M059J (cell line): ENCODE measurements at places on chromosomes 1 and 21.
A peak's percentile ranks its signal among the peaks of the same experiment; 100 is the strongest.

DNA sequence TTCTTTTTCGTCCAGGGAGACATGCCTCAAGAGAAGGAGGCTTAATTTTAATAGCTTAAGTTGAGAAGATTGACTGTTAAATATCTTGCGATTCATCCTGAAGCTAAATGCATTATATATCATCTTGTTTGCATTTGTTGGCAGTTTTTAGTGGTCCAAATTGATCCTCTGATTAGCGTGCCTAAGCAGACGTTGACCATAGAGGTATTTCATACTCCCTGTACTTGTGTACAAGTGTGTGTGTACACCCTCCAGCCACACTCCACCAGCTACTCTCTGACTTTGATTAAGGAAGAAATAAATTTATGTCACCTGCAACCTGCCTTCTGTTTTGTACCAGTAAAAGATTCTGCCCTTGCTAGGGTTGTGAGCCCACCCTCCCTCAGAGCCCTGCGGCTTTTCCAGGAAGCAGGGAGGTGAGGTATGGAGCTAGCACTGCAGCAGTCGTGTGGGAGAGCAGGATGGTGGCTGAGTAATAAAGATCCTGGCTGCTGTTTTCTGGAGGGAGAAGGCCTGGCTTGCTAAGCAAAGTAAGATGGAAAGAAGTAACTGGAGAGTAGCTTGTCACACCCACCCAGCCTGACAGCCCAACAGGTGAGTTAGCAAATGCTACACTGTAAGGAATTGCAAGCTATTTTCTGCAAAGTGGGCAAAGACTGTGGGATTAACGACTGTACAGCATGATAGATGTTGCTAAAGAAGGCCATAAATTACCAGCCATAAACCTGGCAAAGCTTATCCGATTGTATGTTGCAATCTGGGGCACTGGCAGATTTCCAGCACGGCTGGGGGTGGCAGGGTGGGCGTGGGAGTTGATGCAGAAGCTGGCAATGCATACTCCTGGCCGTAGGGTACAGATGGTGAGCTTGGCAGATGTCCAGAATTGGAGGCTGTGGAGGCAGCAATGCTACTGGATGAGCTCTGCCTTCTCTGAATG lies 170.2 kb downstream of the TNR start:
- DNase-seq, result no peak

DNA sequence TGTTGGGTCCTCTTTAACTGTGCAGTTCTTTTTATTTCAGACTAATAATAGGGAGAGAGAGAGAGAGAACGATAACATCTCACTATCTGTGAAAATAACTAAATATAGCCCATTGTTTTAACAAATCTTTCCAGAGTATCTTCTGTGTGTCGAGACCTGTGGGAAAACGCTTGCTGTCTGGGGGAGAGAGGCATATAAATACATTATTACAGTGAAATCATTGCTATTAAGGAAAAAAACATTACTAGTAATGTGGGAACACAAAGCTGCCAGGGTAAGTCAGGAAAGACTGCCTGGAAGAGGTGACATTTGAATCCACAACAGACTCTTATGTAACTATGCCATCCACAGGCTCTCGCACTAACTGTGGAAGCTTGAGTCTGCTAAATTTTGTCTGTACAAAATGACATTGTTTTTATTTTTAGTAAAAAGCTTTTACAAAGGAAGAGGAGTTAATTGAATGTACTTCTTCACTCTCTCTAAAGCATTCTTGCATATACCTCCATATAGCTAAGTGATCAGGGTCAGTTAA lies 59.8 kb upstream of the PGD start:
- no peak for DNase-seq

- DNase-seq, result no peak
Observed at GRCh38 chr1:234884701-234885100, 243.9 kb downstream of the TOMM20 start.

DNA sequence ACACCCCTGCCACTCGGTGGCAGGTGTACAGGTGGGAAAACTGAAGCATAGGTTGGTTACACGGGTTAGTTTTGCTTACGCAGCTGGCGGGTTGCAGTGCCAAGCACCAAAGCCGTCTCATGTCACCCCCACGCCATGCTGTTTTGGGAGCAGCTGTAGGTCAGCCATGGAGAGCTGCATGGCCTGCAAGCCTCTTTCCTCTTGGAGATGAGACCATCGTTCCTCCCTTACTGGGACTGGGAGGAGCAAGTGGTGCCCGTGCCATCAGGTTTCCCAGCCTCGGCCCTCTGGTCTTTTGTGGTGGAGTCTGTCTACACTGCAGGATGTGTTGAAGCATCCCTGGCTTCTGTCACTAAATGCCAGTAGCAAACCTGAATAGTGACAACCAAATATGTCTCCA lies 46.9 kb downstream of the AJAP1 start:
- no peak for DNase-seq

GRCh38 chr1:96087719-96088118 lies 633.9 kb upstream of the PTBP2 start:
- DNase-seq, result no peak

DNA sequence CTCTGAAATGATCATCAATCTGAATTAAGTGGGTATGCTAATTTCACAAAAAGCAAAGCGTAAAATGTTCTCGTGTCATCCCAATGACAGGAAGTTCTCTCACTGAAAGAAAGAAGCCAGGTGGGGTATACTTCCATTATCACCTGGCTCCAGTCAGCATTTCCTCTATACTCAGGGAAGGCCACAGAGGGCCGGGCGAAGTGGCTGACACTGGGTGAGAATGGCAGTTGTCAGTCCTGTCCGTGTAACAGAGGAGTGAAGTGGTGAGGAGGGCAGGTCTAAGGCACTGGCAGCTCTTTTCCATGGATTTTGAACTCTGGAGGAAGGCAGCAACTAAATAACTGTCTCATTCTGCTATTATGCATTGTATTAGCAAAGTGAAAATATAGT lies 60.4 kb downstream of the CAPN2 start:
- DNase-seq, result no peak

- DNase-seq, result peak; percentile 59
Observed at GRCh38 chr1:109253803-109254620, 4.7 kb downstream of the CELSR2 start.

GRCh38 chr1:226548256-226549093 lies at the start of gene STUM:
Gene STUM (plus strand): TSS chr1:226548764. CDS start chr1:226548905, 141 bp downstream.
- peak; percentile 21 for DNase-seq

DNA sequence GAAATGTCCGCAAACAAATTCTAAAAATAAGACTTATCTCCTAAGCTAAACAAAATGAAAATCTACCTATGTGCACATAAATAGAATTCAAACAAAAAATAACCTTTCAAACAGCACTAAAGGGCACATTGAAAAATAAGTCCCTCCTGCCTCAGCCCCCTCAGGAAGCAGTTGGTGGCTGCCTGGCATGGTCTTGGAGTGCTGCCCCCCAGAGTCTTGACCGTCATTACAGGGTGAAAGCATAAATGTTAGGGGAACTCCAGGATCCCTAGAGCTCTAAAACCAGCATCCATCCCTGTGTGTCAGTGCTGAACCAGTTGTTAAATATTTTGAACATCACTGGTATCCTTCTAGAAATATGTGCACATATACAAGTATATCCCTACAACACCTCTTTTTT lies 6.5 kb upstream of the NPL start:
- no peak for DNase-seq

DNA sequence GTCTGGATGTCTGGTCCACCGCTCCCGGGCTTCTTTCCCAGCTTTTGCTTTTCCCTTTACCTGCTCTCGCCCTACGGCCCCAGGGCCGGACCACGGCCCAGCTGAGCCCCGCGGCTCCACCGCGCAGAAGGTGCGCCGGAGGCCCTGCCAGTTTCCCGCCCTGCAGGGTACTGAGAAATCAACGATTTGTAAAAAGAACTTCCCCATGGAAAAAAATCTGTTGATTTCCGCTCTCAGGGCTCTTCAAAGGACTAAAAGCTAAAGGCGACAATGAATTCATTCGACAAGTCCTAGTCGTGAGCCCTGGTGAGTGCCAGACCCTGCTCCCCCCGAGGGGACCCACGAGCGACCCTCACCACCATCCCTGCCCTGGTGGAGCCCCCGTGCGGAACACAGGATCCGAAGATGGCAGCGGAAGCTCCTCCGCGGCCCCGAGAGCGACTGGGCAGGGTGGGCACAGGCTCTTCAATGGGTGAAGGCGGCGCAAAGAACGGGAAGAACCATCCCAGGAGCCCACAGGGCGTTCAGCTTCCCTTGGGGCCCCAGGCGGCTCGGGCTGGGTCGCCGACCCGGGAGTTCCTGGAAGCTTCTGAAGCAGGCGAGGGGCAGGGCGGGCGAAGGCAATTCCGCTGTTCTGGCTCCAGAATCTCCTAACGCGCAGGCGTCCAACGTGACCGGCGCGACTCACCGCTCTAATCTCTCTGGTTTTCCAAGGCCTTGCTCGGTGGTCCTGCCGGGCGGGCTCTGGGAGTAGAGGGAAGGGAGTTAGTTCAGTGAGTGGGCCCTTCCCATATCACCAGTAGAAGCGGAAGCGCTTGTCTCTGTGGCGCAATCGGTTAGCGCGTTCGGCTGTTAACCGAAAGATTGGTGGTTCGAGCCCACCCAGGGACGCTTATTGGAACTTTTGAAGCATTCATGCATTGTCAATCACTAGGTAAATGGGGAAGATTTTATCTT lies 6.6 kb upstream of the RNU1-2 start:
- DNase-seq, result peak; percentile 76

GRCh38 chr1:234246638-234247116 lies 126.6 kb upstream of the COA6 start:
- DNase-seq, result no peak

- no peak for DNase-seq
Observed at GRCh38 chr21:34574601-34575529, 40.0 kb downstream of the RCAN1 start.

- DNase-seq, result peak; percentile 28
Observed at GRCh38 chr1:69585666-69586065, 17.9 kb downstream of the LRRC7 start.

DNA sequence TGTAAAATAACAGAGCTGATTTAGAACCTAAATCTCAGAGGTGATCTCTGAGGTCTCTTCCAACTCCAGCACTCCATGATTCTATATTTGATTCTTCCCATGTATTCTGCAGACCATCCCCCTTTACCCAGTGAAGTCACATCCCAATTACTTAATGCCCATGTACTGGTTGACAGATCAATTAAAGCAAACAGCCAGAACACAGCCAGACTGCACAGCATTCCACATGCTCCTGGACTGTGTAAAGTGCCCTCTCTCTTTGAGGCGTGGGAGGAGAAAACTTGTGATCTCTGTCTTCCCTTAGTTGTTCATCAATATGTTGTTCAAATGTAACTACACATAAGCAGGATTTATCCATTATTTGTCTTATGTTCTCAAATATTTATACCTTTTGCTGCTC lies 18.1 kb downstream of the NOS1AP start:
- DNase-seq, result no peak

GRCh38 chr1:26305667-26306289 lies 658 bp downstream of the UBXN11 start:
- no peak for DNase-seq

DNA sequence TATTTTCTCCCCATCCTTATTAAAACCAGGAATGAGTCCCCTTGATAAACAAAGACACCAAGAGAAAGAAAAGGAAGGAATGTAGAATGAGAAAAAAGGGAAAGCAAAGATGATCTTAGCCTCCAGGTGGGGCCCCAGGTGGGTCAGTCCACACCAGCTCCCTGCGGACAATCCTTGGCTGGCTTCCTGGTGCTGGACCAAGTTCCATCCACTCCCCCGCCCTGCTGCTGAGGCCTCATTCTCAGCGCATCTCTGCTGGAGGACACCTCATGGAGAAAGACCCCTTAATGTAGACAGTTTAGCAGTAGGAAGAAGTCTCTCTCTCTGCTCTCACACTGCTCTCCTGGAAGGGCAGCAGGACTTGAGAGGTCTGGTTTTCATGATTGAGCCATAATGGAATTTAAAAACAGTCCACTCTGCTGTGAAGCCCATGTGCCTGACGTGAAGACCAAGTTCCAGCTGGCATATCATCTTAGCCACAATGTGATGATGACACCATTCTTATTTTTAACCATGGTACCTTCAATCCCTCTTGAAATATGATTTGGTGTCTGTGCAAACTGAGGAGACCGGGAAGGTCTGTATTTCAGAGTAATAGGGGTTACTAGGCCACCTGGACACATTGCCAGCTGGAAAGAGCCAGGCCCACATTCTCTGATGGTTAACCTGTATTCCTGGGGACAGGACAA lies 83.1 kb downstream of the WLS start:
- no peak for DNase-seq

DNA sequence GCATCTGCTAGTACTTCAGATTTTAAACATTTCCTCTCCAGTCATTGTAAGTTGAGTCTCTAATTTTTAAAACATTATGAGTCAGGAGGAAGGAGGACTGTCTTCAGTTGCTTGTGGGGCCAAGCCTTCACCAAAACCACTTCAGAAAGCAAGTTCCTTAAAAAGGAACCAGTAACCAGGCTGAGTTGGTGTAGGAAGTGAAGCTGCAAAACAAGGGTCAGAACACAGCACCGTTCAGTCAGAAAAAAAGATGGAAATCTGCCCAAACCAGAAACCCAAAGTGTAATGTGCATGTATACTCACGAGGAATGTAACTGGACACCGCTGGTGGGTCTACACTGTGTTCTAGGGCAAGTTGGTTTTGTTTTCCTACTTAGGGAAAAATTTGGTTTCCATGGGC lies 402.1 kb downstream of the SETD4 start:
- DNase-seq, result peak; percentile 98
